Fibroblast of the aortic adventitia (primary cell): ENCODE measurements at places on chromosomes 11 and 22.

- no peak for DNase-seq
Observed at GRCh38 chr22:19637408-19638281, 76.7 kb upstream of the SEPTIN5 start.

DNA sequence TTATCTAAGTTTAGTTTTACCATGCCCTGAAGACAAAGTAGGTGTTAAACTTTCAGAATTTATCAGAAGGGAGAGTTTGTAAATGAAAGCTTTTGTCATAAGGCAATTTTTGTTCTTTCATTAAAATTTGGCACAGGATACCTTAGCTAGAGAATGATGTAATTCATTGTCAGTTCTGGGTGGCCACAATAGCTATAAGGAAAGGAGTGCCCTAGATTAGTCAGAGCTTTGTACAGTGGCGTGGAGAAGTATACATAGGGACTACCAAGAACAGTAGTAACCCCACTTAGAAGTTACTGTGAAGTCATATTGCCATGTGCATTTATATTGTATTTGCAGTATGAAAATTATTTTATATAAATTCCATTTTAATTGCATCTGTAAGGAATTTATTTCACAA lies 126.3 kb upstream of the CARD18 start:
- DNase-seq, result peak; percentile 49

DNA sequence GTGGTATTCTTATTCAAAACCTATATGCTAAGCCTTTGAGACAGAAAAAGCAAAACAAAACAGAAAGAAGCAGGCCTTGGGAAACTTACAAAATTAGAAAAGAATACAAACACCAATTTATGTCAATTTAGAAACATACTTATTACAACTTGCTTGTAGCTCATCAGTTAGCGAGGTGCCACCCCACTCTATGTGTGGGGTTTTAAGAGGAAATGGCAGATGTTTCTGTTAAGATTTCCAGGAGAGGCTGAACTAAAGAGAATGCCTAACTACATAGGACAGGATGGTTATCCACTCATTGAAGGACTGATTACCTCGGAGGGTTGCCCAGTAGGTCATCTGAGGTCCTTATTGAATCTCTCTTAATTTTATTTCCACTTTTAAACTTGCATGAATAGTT lies 302.0 kb downstream of the ETS1 start:
- DNase-seq, result no peak

DNA sequence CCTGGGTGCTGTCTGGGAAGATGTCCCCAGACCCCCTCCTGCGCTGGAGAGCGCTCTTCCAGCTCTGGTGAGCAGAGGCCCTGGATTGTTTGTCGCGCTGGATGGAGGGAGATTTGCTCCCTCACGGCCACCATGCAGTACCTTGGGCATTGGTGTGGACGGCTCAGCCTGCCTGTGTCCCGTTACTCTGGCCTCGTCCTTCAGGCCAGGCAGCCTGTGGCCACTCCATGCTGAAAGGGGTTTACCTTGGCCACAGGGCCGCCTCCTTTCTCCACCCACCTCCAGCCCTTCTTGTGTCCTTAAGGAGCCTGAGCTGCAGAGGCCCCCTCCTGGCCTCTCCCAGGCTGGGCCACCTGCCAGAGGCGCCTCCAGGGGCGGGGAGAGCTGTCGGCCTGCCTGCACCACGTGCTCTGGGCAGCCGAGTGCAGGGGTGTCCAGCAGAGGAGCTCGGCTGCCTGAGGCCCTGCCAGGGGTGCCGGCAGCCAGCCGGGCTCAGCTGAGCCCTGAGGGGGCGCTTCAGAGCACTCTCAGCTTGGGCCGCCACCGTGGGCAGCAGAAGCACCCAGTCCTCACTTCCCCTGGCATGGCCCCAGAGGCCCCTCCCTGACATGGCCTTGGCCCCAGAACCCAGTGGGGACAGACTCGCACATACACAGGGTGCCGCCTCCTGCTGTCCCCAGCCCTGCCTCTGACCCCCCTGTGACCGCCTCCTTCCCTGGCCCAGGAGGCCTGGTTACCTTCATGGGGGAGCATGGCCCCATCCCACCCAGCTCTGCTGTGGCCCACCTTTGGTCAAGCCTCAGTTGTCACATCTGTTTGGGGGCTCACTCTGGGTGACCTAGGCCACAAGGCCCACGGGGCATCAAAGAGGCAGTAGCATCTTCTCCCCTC lies 3.4 kb downstream of the CCND1 start:
- peak; percentile 93 for DNase-seq

DNA sequence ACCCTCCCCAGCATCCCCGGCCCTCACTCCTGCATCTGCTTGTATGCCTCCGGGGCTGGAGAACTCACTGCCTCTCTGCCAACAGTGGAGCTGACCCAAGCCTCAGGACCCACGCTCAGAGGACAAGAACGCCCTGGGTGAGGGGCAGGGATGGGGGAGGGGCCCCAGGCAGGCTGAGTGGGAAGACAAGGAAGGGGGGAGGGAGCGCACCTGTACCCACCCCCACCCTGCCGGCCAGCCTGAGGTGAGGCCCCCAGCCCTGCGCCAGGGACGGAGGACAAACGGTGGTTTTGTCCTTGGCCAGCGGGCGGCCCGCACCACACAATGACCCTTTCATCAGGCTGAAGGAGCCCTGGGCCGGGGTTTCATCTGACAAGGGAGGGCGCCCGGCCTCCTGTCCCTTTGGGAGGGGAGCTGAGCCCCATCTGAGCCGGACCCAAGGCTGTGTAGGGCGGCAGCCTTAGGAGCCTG lies 10.0 kb downstream of the WNT7B start:
- no peak for DNase-seq

DNA sequence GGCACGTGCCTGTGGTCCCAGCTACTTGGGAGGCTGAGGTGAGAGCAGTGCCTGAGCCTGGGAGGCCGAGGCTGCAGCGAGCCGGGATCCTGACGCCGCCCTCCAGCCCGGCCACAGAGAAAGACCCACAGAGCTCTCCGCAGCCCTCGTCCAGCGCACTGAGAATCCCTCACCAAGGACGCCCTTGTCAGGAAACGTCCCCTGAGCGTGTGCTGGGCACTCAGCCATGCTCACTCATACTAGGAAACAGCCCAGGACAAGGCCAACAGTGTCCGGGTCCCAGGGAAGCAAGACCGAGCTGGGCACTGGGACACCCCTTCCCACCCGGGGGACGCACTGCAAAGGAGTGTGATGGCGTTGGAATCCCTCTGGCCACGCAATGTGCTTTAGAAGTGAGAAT lies 14.5 kb downstream of the DEAF1 start:
- no peak for DNase-seq

GRCh38 chr11:69342588-69343330 lies 48.8 kb downstream of the MYEOV start:
- no peak for DNase-seq

DNA sequence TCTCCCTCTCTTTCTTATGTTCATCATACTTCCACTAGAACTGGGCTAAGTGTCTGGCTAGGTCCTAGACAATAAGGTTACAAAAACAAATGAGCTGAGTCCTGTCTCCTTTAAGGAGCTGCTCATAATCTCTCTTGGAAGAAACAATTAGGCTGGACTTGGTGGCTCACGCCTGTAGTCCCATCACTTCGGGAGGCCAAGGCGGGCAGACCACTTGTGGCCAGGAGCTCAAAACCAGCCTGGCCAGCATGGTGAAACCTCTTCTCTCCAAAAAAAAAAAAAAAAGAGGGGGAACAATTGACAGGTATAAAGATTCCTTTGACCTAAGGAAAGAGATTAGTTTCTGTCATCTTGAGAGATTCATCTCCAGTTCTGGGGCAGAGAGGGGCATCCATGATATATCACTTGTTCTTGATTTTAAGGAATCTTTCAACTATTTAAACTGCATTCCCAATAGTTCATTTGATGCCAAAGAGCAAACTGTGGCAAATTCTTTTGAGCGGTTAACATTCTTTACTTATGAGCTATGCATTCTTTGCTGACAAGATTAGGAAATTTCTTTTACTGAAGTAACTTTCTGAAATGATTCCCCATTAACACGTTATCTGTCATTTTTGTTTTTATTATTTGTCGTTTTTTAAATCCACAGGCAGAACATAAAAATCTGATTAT lies 125.5 kb downstream of the C11orf87 start:
- peak; percentile 83 for DNase-seq

GRCh38 chr11:111402411-111402810 lies 23.3 kb upstream of the POU2AF1 start:
- DNase-seq, result no peak

GRCh38 chr11:19718051-19718450 lies 5.4 kb downstream of the NAV2 start:
- no peak for DNase-seq

- peak; percentile 40 for DNase-seq
Observed at GRCh38 chr11:31809857-31810778, 1.0 kb downstream of the PAX6 start.

GRCh38 chr11:34150494-34151151 lies 45.2 kb downstream of the NAT10 start:
- no peak for DNase-seq

DNA sequence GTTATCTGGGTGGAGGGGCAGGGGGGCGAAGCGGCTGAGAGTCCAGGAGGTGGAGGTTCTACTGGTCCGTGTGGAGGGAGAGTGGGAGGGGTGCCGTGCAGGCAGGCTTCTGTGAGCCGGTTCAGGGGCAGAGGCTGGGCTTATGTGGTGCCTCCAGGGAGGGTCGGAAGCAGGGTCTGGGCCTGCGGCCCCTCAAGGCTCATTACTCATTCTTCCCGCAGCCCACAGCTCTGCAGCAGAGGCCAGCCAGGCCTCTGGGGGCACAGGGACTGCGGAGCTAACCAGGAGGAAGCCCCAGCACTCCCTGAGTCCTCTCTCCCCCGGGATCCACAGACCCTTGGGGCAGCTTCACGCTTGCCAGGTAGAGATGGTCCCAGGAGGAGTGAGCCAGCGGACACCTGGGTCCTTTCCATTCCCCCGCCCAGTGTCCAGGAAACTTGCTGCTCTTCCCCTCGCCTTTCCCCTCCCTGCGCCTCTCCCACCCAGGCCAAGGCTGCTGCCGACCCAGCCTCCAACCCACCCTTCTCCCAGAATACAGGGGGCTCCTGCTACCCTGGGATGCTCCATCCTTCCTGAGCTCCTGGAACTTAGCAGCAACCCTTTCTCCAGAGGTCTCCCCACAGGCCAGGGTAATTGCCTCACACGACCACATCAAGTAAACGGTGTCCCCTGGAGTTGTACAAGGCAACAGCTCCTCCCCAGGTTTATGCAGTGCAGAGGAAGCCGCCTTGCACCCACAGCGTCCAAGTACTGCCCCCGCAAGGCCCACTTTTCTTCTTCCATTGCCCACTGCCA lies 6.3 kb downstream of the NRXN2 start:
- DNase-seq, result no peak
